ENCODE measurements at places on chromosomes 2 and 18. TPM values are rescaled to one million over a fixed set of nuclear protein-coding genes. Genes with fewer than 3 reads are reported as not detected.

The NPC1 gene
- 25.1 TPM for polyA plus RNA-seq

The PTPRN gene
- polyA plus RNA-seq = 1.1 TPM

The FHL2 gene
- 6.4 TPM for polyA plus RNA-seq

The NT5DC4 gene
- polyA plus RNA-seq = not detected

The SLC40A1 gene
- 209 TPM for polyA plus RNA-seq

Data from left lung (tissue), 14 donors.